ENCODE measurements at places on chromosomes 7 and 10.

DNA sequence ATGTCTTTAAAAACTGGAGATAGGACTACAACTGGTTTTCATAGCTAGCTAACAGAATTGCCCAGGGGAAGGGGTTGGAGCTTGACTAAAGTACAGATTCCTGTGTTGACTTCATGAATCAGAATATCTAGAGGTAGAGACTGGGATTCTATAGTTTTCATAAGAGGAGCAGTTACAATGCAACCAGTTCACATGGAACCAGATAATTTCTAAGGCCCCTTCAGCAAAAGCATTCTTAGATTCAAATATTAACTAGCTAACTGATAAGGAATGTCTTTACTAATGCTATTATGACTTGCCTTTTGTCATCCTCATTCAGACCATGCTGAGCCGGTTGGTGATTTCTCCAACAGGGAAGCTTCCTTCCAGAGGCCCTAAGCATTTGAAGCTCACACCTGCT lies 5.7 kb downstream of the WEE2 start:
- no peak for DNase-seq

DNA sequence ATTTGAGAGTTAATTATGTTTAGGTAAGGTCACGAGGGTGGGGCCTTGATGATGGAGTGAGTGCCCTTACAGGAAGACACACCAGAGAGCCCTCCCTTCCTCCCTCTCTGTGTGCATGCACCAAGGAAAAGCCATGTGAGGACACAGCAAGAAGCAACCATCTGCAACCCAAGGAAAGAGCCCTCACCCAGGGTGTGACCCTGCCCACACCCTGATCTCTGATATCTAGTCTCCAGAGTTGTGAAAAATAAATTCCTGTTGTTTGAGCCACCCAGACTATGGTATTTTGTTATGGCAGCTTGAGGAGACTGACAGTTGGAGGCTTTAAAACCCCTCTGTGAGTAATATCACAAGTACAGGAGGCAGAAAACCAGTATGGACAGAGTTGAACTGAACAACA lies 15.0 kb upstream of the MCM10 start:
- no peak for DNase-seq

DNA sequence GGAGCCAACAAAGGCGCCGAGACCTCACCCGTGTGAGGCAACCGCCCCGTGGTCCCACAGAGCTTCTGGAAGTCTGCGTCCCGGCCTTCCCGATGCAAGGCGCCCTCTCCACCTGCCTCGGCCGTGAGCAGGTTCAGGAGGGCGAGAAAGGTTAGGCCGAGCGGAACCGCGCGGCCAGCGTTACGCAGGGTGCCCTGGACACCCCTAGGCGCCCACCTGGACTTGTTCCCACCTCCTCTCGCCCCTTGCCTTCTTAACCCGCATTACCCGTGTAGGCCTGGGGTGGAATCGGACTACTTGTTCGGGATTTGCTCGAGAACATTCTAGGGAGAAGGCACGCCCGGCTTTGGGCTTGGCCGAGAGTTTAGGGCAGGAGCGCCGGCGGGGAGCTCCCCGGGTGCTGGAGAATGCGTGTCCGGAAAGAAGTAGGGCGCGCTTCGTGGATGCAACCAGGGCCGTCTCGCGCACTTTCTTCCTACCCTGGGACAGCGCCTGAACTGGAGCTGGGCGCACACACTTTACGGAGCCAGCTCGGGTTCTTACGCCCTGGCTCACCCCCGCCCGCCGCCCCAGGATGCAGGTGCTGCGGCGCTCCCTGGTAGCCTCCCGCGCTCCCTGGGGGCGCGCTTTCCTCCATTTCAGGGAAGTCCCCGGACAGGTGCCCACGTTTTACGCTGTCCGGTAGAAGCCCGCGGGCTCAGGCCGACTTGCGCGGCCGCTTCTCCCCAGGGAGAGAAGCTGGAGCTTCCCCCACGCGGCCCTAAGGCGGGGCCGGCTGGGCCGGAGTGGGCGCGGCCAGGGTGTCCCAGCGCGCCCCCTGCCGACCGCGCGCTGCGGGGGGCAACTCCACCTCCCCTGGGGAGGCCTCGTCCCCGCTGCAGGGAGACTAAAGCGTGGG lies 74.5 kb downstream of the INSIG1 start:
- DNase-seq = no peak

GRCh38 chr10:71480662-71481061 lies 83.9 kb downstream of the CDH23 start:
- DNase-seq = no peak

DNA sequence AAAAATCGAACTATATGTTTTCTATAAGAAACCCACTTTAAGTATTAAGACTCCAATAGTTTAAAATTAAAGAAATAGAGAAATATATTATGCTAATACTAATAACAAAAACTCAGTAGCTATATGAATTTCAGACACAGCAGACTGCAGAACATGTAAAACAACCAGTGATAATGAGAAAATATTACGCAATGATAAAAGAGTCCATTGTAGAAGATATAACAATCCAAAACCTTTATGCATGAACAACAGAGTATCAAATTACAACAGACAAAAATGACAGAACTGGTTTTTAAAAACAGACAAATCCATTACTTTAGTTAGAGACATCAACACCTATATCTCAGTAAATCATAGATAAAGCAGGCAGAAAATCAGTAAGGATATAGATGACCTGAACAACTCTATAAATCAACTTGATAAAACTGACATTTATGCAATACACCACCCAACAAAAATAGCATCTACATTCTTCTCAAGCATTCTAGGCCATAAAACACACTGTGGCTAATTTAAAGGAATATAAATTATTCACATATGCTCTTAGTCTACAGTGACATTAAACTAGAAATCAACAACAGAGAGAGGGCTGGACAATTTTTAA lies 669.5 kb upstream of the GHITM start:
- DNase-seq = no peak

- no peak for DNase-seq
Observed at GRCh38 chr7:80640846-80641245, 2.4 kb downstream of the CD36 start.

GRCh38 chr7:45975847-45976484 lies 54.9 kb upstream of the IGFBP3 start:
- DNase-seq = no peak

DNA sequence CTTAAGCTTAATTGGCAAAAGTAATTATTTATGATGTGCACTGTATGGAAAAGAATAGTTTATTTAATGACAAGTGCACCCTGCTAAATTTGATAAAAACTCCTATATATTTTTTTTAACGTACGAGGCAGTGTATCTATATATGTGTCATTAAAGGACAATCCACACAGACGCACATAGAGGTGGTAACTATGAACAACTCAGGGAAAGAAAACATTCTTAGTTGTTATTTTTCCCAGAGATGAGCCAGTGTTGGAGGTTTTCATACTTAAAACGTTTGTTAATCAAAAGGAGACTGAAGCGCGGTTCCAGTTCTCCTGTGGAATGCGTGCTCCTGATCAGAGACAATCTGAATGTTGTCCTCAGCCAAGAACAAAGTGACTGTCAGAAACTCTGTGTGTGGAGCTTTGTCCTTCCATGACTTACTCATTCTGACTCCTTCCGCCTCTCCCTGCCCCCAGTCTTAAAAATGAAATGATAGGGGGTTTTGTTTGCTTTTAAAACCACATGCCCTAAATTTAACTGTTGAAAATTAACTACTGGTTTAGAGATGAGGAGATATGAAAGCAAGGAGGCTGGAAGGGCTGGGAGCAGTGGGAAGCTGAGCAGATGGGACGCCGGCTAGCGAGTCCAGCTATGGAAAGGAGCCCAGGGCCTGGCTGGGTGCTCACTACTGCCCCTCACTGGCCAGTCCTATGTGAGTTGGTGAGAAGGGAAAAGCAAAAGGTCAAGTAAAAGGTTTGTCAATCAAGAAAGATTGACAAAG lies 99.6 kb downstream of the SVIL start:
- DNase-seq = no peak

GRCh38 chr7:34364130-34364529 lies 293.9 kb upstream of the NPSR1 start:
- no peak for DNase-seq

DNA sequence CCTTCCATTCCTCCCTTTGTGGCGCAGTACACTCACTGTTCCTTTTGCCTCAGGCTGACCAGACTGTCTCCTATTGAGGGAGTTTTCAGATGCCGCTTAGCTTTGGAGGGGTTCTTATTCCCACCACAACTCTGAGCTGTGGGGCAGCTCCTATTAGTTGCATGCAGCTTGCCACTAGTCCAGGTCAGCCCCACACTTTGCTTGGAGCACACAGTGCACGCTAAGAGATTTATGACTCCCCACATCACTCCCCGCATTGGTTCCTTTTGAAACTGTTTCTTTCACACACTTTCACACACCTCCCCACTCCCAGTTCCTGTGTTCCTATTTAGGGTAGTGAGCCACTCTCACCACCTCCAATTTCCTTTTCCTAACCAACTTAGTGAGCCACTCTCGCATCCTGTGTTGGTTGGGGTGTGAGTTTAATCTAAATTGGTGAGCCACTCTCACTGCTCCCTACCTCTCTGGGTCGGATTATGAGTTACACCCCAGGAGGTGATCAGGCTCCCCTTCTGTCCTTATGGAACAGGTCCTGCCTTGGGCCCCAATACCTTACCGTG lies 10.4 kb upstream of the ZNF485 start:
- DNase-seq = no peak

DNA sequence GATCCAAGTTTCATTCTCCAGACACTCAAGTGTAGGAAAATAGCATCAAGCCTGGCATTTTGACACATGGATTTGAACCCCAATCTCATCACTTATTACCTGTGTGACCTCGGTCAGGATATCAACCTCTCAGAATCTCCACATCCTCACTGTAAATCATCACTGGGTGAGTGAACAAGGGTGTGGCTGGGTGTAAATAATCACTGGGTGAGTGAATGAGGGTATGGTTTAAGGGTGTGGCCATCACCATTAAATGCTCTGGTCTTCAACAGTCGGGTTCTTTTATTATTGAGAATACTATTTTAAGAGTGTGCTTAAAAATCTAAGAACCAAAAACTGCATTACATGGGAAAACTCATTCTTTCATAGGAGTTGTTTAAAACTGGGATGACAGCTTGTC lies 200.1 kb downstream of the DOCK4 start:
- no peak for DNase-seq

DNA sequence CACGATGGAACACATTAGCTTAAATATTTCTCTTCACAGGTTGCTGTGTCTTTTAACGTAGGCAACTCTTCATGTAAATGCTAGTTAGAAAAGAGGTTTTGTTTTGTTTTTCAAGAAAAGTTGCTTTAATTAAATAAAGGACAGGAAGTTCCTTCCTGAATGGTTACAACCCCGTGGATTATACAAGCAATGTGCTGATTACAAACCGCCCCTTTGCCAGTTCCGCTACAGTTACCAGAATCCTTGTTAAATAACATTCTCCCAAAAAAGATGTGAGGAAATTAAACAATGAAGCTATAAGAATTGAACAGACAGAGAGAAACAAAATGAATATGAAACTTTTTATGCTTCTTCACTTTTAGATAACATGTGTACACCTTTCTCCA lies 75.1 kb downstream of the LYZL2 start:
- no peak for DNase-seq

GRCh38 chr7:80856769-80857168 lies 62.1 kb downstream of the SEMA3C start:
- no peak for DNase-seq

DNA sequence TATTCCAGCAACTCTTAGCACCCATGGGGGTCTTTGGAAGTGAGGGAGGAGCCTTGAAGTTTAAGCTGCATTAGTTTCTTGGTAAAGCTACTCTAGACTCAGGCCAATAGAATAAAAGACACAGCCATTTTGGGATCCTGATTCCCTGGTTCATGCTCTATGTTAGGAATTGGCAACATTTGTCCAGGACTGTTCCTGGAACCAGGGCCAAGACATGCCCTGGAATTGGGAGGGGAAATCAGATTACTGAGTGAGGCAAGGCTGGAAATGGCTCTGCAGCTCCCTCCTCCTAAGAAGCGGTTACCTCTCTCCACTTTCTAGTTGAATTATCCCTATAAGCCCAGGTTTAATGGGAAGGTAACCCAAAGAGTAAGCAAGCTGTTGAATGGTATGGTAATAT lies 14.2 kb upstream of the BMPR1A start:
- no peak for DNase-seq

DNA sequence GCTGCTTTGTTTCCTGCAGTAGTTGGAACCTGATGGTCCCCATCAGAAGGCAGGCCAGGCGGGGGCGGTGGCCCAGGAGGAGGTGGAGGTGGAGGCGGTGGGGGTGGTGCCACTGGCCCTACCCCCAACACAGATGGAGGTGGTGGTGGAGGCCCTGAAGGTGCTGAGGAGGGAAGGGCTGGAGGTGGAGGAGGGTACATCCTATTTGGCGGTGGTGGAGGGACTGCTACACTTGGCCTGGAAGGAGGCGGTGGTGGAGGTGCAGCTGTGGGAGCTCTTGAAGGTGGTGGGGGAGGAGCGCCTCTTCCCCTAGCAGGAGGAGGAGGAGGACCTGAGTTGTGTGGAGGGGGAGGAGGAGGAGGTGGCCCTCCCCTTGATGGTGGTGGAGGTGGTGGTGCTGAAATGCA lies 36.8 kb downstream of the LMOD2 start:
- DNase-seq = no peak

DNA sequence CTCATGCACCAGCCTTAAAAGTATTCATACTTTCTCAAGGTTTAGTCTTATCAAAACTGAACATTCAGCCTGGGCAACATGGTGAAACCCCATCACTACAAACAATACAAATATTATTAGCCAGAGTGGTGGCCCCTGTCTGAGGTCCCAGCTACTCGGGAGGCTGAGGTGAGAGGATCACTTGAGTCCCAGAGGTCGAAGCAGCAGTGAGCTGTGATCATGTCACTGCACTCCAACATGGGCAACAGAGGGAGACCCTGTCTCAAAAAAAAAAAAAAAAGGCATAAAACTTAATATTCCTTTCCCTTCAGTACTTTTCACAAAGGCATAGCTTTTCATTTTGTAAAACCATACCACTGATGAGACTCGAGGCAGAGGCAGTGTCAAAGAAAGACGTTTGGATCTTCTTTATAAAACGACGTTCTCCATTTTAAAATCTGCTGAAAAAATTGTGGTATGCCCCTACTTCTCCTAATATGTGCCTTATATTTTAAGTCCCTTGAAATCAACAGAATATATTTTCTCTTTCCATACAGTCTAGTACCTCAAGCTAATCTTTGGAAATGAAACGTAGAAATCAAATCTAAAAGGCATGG lies 1.9 kb downstream of the NSUN6 start:
- no peak for DNase-seq

- DNase-seq = no peak
Observed at GRCh38 chr10:62250594-62251198, 17.9 kb downstream of the RTKN2 start.

- no peak for DNase-seq
Observed at GRCh38 chr10:78215645-78216044, 182.0 kb downstream of the RPS24 start.

All from stimulated activated CD8-positive, alpha-beta memory T cell treated with anti-CD3 and anti-CD28 coated beads, Interleukin-7, amount 100 ng/mL, for 4 hours (primary cell).